A549 treated with CpdA at 1 μM for 4 hours (cell line): ENCODE measurements at places on chromosomes 3 and 15. TPM values are rescaled to one million over a fixed set of nuclear protein-coding genes. Genes with fewer than 3 reads are reported as not detected.

GOLGA8K gene
- 0.29 to 0.96 TPM (median 0.73 TPM) in 5 replicates for total RNA-seq

CACNA2D2 gene
- total RNA-seq = 0.28 to 0.66 TPM (median 0.52 TPM) in 5 replicates

CIP2A gene
- total RNA-seq = 17.3 to 24.4 TPM (median 22.8 TPM) in 5 replicates

LRRC49 gene
- 4.1 to 5.5 TPM (median 5.3 TPM) in 5 replicates for total RNA-seq

MRPS11 gene
- total RNA-seq = 106 to 126 TPM (median 122 TPM) in 5 replicates

HTR3E gene
- not detected in 5 replicates for total RNA-seq

CELSR3 gene
- 3.0 to 5.4 TPM (median 4.7 TPM) in 5 replicates for total RNA-seq
